ENCODE measurements at places on chromosomes 12 and 14.
A peak's percentile ranks its signal among the peaks of the same experiment; 100 is the strongest.

DNA sequence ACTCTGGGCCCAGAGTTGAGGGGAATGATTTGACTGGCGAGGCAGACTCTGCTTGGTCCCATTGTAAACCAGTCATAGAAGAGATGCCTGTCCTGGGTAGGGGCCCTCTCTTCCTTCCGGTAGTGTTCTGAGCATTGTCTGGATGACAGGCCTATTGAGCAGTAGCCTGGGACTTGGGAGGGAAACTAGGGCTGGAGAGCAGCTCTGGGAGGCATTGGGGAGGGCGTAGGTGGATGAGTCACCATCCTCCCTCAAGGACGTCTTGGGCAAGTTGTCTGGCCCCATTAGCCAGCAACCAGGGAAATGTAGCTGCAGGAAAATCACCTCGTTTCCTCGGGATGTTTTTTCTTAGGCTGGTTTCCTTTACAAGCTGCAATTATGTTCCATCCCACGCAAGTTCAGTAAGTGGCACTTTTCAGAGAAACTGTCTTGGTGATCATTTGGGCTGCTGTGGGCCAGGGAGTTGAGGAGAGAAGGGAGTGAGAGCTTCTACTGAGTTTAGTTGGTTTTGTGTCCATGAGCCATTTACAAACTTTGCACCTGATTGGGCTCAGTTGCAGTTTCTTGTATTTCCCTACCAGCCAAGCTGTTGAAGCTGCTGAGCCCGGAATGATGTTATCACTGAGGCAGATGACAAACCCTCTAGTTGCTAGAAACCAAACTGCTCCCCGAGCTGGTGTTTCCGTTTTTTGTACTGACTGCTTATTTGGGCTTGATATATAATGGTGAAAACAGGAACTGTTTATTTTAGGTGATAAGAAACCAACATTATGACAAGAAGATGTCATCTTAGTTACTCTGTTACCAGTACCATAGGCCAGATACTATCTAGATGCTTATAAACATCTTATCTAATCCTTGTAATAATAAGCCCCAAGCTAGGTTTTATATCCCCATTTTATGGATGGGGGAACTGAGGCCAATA is 147.6 kb downstream of the CHST11 start:
- peak; percentile 95 for DNase-seq

GRCh38 chr12:5582018-5582417 is 150.1 kb downstream of the NTF3 start:
- no peak for DNase-seq

GRCh38 chr14:65661865-65662264 is 249.3 kb downstream of the FUT8 start:
- no peak for DNase-seq

DNA sequence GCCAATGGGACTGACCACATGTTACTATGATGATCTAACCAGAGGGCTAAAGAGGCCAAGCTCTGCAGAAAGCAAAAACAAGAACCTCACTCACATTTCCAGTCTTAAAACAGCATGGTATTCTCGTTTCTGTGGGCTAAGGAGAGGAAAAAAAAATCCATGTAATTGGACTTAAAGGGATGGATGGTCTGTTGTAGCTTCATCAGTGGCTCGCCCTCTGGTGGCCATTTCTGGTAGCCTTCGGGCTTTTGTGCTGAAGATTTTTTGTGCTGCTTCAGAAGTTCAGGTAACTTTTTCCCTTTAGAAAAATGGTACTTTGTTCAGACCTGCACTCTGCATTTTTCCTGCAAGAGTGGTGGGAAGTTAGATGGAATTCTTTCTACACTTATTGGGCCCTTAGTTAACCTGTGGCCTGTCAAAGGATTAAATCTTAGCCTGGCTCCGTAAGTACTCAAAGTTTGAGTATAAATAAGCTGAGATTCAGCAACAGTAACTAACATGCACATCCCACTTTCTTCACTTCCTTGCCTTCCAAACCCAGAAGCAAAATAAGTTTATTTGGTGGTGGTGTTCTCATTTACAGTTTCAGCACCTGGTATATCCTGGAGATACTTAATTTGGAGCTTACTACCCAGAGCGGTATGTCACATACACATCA is 22.3 kb downstream of the DCAF4 start:
- peak; percentile 58 for DNase-seq

DNA sequence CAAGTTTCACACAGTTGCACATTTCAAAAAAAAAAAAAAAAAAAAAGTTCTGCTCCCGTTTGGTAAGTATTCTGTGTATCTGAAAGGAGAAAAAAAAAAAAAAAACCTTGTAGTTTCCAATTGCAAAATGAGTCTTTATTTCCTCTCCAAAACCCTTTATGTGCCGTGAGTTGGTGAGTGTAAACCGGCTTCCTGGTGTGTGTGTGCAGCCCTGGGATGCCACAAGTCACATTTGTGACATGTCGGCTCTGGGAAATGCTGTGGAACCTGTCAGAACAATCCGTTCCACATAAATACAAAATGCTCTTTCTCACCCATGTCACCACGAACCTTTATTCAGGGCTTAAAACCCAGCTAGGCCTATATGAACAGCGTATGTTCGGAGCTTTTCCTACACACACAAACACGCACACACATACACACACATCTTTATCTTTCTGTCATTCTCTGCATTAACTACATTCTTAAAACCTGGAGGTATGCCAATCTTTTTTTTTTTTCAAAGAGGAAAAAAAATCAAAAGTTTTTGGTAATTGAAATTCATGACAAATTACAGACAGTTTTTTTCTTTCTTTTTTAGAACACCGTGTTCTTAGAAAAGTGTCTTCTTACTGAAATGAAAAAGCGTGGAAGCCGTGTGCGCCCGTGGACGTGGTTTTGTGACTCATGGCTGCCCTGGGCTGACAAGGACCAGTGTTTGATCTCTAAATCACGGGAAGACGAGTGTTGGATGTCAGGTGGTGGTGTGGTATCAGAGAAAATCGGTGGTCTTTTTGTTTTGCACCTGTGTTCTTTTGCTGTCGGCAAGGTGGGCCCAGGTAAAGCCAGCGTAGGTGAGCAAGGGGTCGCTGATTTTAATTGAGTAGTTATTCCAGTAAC is 612.0 kb downstream of the VRK1 start:
- DNase-seq = no peak

GRCh38 chr12:84874125-84874824 is 38.3 kb downstream of the SLC6A15 start:
- DNase-seq = peak; percentile 25

DNA sequence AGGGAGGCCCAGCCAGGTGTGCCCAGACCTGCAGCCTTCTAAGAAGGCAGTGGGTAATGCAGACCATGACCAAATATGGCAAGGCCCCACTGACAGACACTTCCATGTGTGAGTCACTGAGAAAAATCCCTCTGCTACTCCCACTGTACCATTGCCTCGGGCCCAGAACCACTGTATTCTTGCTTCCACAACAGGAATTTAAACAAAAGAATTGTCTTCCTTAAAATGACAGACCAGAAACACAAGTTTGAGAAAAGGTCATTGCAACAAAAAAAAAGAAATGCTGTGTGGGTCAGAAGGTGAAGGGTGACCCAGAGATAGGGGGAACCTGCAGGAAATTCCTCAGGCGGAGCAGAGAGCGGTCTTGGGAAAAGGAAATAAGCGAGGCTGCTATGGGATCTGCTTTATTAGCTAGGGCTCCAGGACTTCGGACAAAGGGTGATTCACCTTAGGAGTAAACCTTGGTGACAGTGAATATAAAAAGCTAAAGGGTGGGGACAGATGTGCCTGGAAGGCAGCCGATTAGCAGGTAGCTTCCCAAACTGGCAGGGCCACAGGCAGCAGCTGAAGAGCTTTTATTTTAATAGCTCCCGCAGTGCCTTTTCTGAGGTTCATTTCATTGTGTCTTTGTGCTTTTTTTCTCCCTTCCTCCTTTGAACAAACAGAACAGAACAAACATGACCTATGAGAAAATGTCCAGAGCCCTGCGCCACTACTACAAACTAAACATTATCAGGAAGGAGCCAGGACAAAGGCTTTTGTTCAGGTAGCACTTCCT is 185.3 kb upstream of the BCL2L14 start:
- no peak for DNase-seq

GRCh38 chr14:30709201-30709600 is 87.1 kb downstream of the SCFD1 start:
- no peak for DNase-seq

DNA sequence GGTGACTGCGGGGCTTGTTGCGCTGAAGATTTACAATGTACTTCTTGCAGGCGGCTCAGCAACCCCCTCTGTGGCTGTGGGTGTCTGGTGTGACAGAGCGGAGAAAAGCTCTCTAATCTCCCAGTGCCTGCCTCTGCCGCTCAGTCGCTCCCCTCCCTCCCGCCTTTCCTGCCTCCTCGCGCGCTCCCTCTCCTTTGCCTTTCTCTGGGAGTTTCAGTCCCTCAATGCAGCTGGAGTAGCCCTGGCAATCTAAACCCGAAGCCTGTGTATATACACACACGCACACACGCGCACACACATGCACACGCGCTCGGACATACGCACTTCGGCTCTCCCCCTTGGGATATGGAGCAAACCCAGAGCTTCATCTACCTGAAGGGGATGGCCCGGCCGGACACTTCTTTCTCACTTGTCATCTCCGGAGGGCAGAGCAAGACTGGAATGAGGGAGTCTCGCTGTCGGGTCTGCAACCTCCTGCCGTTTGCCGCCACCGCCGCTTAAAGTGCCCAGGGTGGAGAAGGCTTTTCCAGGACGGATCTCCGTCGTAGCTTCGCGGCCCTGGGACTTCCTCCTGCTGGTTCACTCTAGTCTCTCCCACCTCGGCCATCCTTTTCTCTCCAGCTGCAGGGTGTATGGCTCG is 599 bp upstream of the TRHDE start:
- no peak for DNase-seq

DNA sequence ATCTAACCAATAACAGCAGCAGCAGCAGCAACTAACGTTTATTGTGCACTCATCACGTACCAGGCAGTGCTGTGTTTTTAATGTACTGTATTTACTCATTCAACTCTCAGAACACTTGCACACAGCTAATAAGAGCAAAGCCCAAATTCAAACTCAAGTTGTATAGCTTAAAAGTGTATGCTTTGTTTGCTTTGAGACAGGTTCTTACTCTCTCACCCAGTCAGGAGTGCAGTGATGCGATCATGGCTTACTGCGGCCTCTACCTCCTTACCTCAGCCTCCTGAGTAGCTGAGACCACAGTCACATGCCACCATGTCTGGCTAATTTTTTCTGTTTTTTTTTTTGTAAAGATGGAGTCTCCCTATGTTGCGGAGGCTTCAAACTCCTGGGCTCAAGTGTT is 105.4 kb downstream of the PAPLN start:
- DNase-seq = no peak

- no peak for DNase-seq
These were observed 65.9 kb downstream of the RERG start for GRCh38 chr12:15155271-15155670.

- DNase-seq = no peak
These were observed 45.4 kb downstream of the NIN start for GRCh38 chr14:50785457-50786063.
